ENCODE measurements at places on chromosomes 2 and 18. TPM values are rescaled to one million over a fixed set of nuclear protein-coding genes. Genes with fewer than 3 reads are reported as not detected.
A peak's percentile ranks its signal among the peaks of the same experiment; 100 is the strongest.

- DNase-seq, result no peak
These were observed 73.6 kb upstream of the COL5A2 start for GRCh38 chr2:189252991-189253675.

DNA sequence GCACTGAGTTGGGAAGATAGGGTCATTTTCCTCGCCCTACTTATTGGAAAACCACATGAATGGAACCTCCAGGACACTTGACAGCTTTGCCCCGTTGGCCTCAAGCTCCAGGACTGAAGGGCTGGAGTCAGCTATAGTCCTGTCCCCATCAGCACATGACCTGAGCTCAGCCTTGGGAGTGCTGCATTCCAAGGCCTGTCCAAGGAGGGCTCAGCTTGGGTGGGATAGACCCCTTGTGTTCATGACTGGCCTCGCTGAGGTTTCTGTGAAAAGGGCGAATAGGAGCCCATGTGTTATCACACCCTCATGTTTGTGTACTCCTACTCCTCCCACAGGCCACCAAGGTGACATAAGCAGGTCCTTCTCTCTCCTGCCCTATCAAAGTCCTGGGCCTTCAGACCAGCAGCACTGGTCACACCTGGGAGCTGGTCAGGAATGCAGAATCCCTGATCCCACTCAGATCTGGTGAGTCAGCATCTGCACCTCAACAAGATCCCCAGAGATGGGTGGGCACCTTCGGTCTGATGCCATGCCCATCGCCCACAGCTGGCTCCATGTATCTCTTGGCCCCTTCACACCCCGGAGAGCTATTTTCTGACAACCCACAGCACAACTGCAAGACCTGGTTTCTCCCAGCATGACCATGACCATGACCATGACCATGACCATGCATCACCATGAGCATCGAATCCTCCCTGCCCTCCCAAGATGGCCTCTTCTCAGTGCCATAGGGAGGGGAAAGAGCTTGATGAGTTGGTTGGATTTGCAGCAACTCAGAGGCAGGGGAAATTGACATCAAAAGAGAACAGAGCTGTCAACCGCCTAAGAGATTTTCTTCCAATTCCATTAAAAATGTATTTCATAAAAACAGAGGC lies 83.0 kb upstream of the RAB6C start:
- no peak for DNase-seq

- DNase-seq, result no peak
These were observed 134.9 kb downstream of the LTBP1 start for GRCh38 chr2:33081691-33082090.

DNA sequence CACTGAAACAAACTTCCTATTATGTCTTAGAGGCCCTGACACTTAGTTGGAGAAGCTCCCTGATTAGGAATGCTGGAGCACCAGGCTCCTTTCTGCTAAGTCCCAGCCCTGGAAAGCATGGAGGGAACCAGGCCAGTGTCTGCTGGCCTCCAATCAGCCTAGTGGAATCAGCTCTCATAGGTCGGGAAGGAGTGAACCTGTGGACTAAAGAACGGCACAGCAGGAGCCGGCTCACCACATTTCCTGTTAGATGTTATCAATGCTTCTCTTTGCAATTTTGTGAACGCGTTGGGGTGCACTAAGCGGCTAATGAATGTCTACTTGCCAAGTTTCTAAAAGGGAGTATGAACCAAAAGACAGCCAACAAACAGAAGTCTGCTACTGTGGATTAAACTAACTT lies 296.6 kb downstream of the NAPG start:
- no peak for DNase-seq

The HAAO gene
- 0.09 TPM for polyA plus RNA-seq

- DNase-seq, result no peak
These were observed 1.7 kb downstream of the APOB start for GRCh38 chr2:21041943-21042707.

The ARHGAP28 gene
- polyA plus RNA-seq, result 1.3 TPM

DNA sequence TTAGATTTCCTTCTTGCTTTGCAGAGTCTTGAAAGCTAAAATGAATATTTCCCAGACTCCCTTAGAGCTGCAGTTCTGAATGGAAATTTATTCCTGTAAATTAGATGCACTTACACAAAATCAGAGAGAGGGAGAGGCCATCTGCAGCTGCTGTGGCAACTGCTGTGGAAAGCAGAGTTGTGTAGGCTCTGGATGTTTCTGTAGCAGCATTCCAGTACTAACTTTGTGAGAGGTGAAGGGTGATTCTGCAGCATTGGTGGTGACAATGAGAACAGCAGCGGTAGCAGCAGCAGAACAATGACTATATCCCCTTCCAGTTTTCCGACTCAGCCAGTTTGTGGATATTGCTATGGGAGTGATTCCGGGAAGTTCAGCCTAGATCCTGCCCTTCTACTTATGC lies 433.0 kb upstream of the REG3G start:
- DNase-seq, result no peak

The INHBB gene
- 0.92 TPM for polyA plus RNA-seq

The KDSR gene
- 19.3 TPM for polyA plus RNA-seq

The LRP2 gene
- polyA plus RNA-seq, result not detected

DNA sequence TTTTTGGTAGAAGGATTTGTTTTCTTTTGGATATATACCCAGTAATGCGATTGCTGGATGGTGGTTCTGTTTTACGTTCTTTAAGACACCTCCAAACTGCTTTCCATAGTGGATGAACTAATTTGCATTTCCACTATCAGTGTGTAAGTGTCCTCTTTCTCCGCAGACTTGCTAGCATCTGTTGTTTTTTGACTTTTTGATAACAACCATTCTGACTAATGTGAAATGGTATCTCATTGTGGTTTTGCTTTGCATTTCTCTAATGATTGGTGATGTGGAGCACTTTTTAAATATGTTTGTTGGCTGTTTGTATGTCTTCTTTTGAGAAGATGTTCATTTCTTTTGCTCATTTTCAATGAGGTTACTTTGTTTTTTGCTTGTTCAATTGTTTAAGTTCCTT lies 260.9 kb upstream of the CWC22 start:
- peak; percentile 25 for DNase-seq

DNA sequence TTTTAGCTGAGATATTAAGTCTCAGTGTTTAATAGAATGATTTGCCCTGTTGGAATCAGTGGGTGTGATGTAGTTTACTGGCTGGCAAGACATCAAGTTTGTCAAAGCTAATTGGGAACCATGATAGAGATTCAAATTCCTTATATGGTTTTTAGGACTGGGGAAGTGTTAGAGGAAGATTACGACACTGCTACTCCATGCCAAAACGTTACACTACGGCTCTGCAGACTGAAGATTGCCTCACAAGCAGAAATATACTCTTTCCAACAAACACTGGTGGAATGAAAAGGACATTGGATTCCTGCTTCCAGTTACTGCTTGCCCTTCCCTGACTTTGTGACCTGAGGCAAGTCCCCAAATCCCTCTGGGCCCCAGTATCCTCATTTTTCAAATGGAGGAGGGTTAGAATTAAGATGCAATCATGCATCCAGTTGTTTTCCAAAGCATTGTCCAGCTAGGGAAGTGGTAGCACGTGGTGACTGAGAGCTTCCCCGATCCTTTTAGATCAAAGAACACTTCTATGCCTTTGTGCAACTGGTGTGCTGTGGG lies 147.6 kb downstream of the CDC42EP3 start:
- peak; percentile 82 for DNase-seq

The GPN1 gene
- 34.9 TPM for polyA plus RNA-seq

- no peak for DNase-seq
These were observed 8.3 kb downstream of the EVX2 start for GRCh38 chr2:176075481-176075880.

DNA sequence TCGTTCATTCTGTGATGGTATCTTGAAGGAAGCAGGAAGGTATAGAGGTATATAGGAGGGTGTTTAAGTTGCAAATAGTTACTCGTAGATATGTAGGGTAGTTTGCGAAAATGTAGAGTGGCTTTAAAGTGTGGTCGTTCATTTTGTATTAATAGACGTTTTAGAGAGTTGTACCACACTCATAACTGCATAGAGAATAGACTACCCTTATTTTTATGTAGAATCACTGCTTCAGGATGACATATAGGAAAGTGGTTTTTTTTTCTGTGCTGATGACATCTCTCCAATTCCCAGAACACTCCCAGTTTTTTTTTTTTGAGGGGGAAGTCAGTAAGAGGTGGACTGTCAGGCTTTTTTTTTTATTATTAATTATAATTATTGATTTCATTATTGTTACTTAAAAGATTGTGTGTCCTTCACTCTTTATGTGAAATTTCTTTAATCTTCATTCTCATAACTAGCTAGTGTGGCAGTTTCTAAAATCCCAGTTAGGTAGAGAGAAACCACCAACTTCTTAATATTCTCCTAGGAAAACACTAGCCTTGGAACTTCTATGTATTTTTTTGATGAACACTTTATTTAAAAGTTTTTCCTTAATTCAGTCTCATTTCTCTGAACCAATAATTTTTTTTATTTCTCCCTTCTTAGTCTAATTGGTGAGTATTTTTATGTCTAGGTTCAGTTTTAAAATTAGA lies 1.5 kb downstream of the ACTR3 start:
- DNase-seq, result no peak

DNA sequence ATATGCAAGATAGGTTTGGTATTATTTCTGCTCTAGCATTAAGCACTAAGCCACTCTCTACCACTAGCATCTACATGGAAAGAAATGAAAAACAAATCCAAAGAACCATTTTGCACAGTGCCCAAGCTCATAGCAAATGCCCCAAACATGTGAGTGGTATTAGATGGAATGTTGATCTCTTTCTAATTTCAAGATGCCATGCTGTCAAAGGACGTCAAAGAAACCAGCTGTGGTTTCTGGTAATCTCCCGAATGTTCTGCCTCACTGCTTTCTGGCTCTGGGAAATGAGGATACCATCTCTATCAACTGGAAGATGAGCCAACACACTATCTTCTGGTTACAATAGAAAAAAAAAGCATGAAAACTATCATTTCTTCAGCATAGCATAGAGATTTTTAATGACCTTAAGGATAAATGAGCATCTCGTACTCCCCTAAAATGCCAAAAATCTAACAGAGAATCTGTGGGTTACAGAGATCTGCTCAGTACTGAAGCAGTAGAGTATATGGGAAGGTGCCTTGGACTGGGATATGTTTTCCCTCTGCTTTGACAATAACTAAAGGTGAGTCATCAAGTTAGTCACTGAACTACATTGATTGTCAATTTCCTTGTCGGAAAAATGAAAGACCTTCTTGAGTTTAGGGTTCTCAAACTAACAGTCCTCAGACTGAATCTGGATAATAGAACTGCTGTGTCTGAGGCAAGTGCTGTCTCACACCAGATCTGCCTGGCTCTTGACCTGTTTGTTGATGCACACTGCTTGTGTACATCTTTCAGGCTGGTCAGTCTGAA lies 244.8 kb upstream of the NCKAP5 start:
- DNase-seq, result peak; percentile 64

DNA sequence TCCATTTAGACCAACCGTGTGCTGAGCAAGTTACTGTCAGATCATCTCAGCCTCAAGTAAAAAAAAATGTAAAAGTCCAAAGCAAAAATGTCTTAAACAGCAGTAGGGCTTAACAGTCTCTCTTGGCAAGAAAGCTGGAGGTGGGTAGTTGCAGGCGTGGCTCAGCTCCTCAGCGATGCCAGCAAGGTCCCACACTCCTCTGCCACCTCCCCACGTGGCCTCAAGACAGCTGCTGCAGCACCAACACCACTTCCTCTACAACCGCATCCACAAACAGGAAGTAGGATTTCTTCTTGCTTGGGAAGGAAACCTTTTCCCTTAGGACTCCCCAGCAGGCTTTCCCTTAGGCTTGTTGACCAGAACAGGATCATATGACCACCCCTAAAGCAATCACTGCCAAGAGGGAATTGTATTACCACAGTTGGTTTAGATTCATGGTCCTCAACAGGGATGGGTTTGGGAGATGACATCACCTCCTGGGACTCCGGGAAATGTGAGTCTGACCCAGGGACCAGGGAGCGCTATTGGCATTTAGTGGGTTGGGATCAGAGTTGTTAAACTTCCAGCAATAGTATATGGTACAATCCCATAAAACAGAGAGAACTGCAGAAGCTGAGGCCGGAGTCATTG lies 97.1 kb downstream of the MAPK4 start:
- DNase-seq, result no peak

GRCh38 chr2:109410039-109410815 lies 203.5 kb downstream of the SEPTIN10 start:
- DNase-seq, result peak; percentile 29
